ENCODE measurements at places on chromosomes 6 and 20. TPM values are rescaled to one million over a fixed set of nuclear protein-coding genes. Genes with fewer than 3 reads are reported as not detected.

The SIRPB1 gene
- 0.48 TPM for total RNA-seq

The NCOA5 gene
- 9.2 TPM for total RNA-seq

The PNLDC1 gene
- total RNA-seq: under 0.01 TPM

The GATA5 gene
- not detected for total RNA-seq

The ARMH2 gene
- total RNA-seq: not detected

The HEY2 gene
- under 0.01 TPM for total RNA-seq

The SYNDIG1 gene
- not detected for total RNA-seq

The ADAM33 gene
- not detected for total RNA-seq
